DMS153 (cell line): ENCODE measurements at places on chromosomes 1 and 21.
A peak's percentile ranks its signal among the peaks of the same experiment; 100 is the strongest.

DNA sequence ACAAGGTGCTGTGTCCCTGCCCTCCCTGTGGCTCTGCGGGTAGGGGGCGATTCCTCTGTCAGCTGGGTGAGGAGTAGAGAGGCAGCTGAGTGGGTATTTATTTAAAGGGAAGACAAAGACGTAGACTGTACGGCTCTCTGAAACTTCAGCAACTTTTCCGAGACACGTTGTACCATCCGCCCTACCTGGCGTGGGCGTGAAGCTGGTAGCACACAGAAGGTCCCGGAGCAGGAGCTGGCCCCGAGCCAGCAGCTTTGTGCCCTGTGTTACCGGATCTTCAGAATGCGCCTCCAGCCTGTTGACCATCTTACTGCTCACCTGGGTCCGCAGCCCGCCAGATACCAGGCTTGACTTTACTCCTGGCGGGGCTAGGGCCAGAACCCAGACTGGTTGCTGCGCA lies 34.9 kb downstream of the PRKCZ start:
- no peak for DNase-seq

- no peak for DNase-seq
These were observed 44.6 kb downstream of the TOR3A start for GRCh38 chr1:179126338-179127060.

DNA sequence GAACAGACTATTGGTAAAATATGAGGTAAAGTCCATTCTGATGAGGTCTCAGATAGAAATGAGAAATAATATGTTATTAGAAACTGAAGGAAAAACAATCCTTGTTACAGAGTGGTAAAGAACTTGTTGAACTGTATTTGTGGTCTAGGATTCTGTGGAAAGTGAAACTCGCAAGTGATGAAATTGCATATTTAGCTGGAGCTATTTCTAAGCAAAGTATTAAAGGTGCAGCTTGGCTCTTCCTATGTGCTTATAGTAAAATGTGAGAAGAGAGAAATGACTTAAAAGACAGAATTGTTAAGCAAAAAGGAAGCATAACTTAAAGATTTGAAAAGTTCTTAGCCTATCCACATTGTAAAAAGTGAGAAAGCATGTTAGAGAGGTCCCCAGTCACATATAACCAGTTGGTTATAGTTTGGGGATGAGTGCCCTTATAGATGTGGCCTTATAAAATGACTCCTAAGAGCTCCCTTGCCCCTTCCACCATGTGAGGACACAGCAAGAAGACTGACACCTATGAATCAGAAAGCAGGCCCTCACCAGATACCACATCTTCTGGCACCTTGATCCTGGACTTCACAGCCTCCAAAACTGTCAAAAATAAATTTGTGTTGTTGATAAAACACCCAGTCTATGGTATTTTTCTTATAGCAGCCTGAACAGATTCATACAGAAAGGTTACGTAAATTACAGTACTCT lies 24.8 kb downstream of the PHTF1 start:
- no peak for DNase-seq

- peak; percentile 33 for DNase-seq
These were observed 10.1 kb upstream of the ZBTB8B start for GRCh38 chr1:32454726-32455125.

GRCh38 chr21:26238646-26239045 lies 68.1 kb upstream of the APP start:
- DNase-seq: no peak

DNA sequence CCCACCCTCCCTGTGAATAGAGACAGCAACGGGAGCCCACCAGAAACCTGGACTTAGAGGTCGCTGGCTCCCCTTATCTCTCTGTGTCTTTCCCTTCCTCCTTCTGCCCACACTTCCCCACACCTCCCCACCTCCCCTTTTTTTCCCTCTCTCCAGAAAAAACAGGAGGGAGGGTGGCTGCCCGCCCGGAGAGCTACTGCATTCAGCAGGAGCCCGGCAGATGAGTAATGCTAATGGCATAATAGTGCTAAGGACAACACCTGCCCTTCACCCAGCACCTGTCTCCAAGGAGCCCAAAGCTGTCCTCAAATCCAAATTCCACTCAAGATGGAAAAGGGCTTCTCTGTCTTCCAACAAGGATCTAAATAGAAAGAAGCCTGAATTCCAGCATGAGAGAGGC lies 11.4 kb upstream of the PRELP start:
- no peak for DNase-seq

GRCh38 chr1:70546726-70547125 lies 135.7 kb downstream of the CTH start:
- no peak for DNase-seq

GRCh38 chr1:225182716-225183115 lies 245.1 kb downstream of the LBR start:
- no peak for DNase-seq

DNA sequence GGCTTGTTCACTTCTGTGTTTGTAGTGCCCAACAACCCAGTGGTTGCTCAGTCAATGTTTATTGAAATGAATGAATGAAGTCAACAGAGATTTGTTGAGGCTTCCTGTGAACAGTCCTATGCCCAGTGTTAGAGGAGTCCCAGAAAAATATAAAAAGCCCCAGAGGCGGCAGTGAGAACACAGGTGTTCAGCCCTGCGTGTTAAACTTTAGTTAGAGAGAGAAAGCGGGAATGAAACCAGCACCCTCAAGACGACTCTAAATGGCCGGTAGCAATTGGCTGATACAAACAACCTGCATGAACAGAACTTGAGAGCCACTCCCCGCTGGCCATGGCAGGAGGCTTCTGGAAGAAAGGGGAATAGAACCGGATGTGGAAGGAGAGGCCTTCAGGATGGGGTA lies 22.6 kb downstream of the TMEM51 start:
- no peak for DNase-seq

DNA sequence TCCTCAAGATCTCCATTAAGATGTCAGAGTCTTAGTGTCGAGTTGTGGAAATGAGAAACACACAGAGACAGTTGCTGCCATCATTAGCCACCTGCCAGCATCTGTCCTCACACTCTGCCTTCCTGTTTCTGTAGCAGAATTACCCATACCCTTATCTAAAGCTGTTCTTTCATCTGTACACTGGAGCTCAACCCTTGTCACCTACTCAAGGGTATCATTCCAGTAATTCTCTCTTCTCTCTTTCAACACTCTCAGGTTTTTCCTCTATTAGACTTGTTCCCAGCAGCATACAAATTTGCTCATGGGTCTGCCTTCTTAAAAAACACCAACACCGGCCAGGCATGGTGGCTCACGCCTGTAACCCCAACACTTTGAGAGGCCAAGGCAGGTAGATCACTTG lies 27.4 kb upstream of the RNF2 start:
- DNase-seq: no peak

- DNase-seq: no peak
These were observed 14.8 kb upstream of the SOD1 start for GRCh38 chr21:31644643-31645042.

DNA sequence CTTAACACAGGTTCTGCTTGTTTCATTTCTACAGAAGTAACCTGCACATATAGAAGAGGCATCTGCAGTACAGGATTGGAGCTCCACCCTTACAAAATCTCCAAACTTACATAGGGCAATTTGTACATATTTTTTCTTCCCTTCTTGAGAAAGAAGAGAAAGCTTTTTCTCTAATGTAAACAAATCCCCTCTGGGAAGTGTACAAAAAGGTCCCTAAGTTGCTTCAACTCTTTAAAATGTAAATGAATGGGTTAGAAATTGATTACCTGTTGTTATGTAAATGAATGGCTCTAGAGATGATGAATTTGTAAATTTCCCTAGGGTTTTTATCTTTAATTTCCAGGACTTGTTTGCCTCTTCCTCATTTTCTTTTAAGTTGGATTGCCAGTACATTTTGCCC lies 1183.7 kb downstream of the MRPL39 start:
- DNase-seq: no peak

GRCh38 chr1:25505656-25506385 lies 37.6 kb upstream of the LDLRAP1 start:
- DNase-seq: no peak

DNA sequence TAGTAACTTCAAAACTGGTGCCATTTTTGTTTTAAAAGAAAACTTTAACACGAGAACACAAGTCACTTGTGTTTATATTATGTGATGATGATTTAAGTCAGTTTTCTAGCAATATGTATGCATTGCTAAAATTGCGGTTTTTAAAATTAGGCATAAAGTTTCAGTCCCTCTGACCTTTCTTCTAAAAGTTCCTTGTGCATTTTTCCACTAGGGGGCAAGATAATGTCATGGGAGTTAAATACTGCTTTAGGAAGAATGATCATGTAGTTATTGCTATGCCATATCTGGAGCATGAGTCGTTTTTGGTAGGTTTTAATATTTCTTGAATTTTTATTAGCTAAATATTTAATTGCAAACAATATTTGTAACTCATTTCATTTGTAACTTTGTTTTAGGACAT lies 10.7 kb downstream of the CDC7 start:
- DNase-seq: peak; percentile 30

DNA sequence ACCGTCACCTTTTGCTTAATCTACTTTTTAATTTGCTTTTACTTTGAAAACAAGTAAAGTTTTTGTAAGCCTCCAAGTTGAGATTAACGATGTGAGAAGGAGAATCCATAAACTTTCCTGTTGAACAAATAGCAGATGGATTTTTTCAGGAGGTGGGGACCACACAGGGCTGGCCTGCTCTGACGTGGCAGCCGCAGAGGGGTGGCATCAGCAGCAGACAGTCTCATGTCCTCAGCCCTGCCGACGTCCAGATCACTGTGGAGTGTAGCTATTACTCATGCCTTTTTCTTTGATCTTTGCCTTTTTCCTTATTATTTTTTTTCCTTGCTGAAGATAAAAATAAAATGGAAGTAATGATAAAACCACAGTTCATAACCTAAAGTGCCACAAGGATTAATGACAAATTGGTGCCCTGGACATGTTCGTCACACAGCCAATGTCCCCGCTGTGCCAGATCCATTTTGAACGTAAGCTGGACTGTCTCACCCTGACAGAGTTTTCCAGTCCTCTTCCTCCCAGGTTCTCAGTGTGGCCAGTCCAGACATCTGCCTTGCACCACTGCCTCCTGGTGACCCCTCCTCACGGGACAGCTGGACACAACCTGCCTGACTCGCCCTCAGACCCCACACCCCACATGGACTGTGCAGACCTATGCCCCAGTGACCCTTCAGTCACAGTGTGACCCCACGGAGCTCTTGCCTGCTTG lies 15.4 kb upstream of the ZBTB21 start:
- no peak for DNase-seq

- peak; percentile 46 for DNase-seq
These were observed 242.6 kb upstream of the CXADR start for GRCh38 chr21:17270229-17270628.

GRCh38 chr1:232798920-232799319 lies 6.3 kb upstream of the MAP10 start:
- no peak for DNase-seq

- no peak for DNase-seq
These were observed 128.3 kb downstream of the ELAVL4 start for GRCh38 chr1:50237056-50237455.

DNA sequence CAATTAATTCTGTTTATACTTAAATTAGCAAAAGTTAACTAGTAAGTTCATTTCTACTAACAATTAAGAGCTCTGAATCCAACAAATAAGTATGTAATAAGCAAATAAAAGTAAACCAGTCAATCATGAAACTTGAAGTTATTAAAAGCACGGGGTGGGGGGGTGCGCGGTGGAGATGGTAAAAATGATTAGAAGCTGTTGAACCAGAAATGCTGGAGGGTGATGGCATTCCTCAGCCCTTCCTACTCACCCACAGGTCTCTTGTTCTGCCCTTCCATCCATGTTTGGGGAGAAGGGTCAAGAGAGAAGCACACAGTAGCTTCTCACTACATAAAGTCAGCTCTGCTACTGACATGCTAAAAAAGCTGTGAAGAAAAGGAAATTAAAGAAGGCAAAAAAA lies 63.5 kb downstream of the AKT3 start:
- DNase-seq: no peak

- DNase-seq: peak; percentile 87
These were observed 79.9 kb upstream of the ATP1A1 start for GRCh38 chr1:116292929-116293725.

DNA sequence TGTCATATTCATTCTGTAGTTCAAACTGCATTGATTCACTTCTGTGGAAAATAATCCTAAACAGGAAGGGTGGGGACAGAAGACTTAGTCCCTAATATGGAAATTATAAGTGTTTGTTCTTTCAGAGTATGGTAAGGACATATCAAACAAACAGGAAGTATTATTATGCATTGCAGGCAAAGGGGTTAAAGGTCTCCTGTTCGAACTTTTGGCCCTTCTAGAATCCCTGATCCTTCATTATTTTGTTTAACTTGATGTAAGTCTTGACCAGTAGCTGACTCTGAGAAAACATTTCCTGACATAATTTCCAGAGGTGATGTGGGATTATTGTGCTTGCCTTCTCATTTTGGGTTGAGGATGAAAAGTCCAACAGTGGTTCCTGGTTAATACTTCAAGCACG lies 215.4 kb upstream of the ADGRL2 start:
- no peak for DNase-seq

GRCh38 chr1:210372491-210372890 lies 43.8 kb downstream of the HHAT start:
- DNase-seq: no peak

GRCh38 chr1:207815466-207815865 lies 63.6 kb downstream of the CD46 start:
- DNase-seq: no peak

DNA sequence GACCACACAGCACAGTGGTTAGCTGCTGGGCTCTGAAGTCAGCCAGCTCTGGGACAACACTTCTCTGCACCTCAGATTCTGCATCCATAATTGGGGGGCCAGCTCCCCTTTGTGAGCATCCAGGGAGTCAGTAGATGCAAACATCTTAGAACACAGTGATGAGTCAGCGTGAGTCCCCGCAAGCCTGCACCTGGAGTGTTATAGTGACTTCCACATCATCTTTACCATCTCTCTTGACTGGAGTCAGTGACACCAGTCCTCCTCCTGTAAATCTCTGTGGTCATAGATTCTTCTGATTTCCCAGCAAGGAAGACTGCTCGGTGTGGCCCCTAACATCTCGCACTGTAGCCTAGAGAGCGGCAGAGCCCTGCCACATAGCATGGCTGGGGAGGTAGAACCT lies 13.9 kb upstream of the EDN2 start:
- no peak for DNase-seq

GRCh38 chr1:113530021-113530420 lies 139.7 kb downstream of the MAGI3 start:
- no peak for DNase-seq

DNA sequence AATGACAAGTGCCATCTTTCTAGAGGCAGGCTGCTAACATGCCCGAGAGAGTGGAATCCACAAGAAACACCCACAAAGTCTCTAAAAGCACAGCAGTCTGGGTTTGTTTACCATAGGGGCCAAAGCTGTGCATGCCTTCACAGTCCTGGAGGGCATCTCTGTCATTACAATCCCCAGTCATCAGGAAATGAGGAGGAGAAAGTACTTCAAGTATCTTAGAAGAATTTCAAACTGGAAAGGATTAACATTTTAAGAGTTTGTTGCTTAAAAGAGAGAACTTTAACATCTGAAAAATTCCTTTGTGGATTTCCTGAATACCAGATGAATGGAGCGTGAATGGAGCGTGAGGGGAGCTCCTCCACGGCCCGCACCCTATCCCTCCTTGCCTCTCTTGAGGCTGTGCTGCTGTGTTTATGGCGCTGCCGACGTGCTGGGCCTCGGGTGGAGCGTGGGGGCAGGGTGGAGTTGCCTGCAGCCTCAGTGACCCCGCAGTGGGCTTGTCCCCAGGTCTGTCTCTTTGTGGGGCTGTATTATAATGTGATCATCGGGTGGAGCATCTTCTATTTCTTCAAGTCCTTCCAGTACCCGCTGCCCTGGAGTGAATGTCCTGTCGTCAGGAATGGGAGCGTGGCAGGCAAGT lies 23.3 kb downstream of the SLC6A17 start:
- DNase-seq: no peak

GRCh38 chr1:31306278-31306677 lies 9.4 kb downstream of the ZCCHC17 start:
- DNase-seq: no peak

- no peak for DNase-seq
These were observed 660 bp upstream of the RD3 start for GRCh38 chr1:211492511-211493132.
